Smooth muscle cell of bladder (primary cell): ENCODE measurements at places on chromosomes 12 and 14. TPM values are rescaled to one million over a fixed set of nuclear protein-coding genes. Genes with fewer than 3 reads are reported as not detected.

The SH2B3 gene
- total RNA-seq: 10.2 and 12.2 TPM in 2 replicates

The RASSF8 gene
- total RNA-seq: 98.4 and 105 TPM in 2 replicates

The GALNT16 gene
- total RNA-seq: 0.85 and 1.4 TPM in 2 replicates

The TOMM20L gene
- not detected in 2 replicates for total RNA-seq

The P3H3 gene
- total RNA-seq: 78.9 and 105 TPM in 2 replicates

The PTGES3 gene
- 33.1 and 48.4 TPM in 2 replicates for total RNA-seq

The EPYC gene
- 0.09 TPM in 1 of 2 replicates, not detected in the other for total RNA-seq

The NFYB gene
- total RNA-seq: 25.7 and 36.1 TPM in 2 replicates

The RTN1 gene
- 1.6 and 2.7 TPM in 2 replicates for total RNA-seq

The POTEG gene
- total RNA-seq: not detected in 2 replicates

The PCNX1 gene
- 53.5 and 54.2 TPM in 2 replicates for total RNA-seq

The SERPINA12 gene
- total RNA-seq: not detected in 2 replicates

The VRTN gene
- not detected in 2 replicates for total RNA-seq

The TRIP11 gene
- 30.7 and 31.1 TPM in 2 replicates for total RNA-seq

The KRT83 gene
- 0.14 TPM in 1 of 2 replicates, not detected in the other for total RNA-seq

The TAS2R8 gene
- not detected in 2 replicates for total RNA-seq

The RBP5 gene
- total RNA-seq: not detected in 2 replicates

The LMNTD1 gene
- total RNA-seq: 0.28 and 0.37 TPM in 2 replicates

The ALKBH2 gene
- total RNA-seq: 18.3 and 19.8 TPM in 2 replicates

The PRPF40B gene
- 8.2 and 12.8 TPM in 2 replicates for total RNA-seq

The PLEK2 gene
- 3.0 and 3.7 TPM in 2 replicates for total RNA-seq

The CLEC6A gene
- not detected in 2 replicates for total RNA-seq

The CCDC196 gene
- not detected in 2 replicates for total RNA-seq

The TAS2R50 gene
- 2.1 and 2.4 TPM in 2 replicates for total RNA-seq

The KRT78 gene
- not detected in 2 replicates for total RNA-seq

The CAPZA3 gene
- total RNA-seq: 0.14 TPM in 1 of 2 replicates, not detected in the other

The CFAP73 gene
- not detected in 2 replicates for total RNA-seq
